Mesenteric fat pad (tissue), 1 donor: ENCODE measurements at places on chromosomes 13 and 19. TPM values are rescaled to one million over a fixed set of nuclear protein-coding genes. Genes with fewer than 3 reads are reported as not detected.

DNA sequence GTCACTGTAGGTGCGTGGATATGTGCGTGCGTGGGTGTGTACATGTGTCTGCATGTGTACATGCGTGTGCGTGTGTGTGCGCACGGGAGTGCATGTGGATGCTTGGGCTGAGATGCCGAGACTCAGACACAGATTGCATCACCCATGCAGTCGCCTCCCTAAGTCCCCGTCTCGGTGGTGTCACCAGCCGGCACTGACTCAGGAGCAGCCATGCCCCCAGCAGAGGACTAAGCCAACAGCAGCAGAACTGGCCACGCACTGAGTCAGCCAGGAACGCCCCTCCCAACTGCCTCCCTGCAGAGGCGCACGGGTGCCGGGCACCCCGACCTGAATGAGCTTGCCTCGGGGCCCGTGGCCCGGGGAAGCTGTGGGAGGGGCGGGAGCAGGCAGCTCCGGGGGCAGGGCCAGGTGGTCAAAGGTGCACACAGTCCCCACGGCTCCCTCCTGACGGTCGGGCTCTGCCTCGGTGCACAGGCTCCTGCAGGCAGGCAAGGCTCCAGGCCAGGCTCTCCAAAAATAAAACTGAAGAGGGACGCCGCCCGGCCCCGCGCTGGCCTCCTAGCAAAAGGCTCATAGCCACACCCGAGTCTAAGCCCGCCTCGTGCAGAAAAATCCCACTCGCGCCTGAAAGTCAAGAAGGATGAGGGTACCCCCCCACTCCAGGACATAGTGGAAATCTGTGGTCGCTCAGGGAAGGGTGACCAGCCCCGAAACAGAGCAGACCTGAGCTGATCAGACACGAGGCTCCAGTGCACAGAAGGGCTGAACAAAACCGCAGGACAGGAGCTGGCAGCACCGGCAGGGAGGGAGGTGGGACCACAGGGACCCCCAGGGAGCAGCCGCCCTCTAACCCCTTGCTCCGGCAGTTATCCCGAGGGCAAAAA, 49.2 kb downstream of the GADD45B start:
- DNase-seq = no peak

Gene ONECUT3
- not detected for total RNA-seq

Gene KIR2DL3
- total RNA-seq = not detected

DNA sequence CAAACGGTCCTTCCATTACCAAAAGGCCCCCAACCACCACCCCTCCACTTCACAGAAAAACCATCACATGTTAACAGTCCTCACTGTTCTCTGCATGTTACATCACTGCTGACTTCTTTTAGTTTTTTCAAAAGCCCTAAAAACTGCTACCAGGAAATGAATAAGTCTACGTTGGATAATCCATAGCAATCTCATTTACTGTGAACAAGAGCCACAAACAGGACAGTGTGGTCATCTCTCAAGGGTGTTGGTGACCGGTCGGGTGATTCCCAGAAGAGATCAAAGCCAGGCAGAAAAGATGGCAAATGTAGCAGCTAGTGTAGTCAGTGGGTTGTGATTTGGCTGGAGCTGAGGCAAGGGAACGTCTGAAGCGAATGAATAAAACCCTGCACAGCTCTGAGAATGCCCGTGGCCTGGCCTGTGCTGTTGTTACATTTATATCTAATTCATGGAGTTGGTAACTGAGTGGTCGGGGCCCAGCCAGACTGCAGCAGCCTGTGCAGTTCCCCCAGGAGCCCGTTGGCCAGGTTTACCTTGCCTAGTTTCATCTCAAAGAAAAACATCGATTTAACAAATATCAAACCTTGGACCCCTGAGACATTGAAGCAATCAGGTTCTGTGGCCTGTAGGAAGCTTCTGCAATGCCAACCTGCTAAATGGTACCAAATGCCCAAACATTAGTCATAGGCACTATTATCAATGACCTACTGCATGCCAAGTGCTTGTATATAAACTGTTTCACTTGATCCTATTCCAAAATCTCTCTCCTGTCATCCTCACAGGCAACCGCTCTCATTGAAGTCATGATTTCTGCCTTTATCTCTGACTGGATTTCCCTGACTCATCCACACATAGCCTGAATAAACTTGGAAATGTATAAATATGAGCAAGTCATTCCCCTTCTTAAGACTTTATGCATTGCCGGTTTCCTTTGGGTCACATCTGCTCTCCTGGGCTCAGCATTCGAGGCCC, 153.8 kb upstream of the SERP2 start:
- no peak for DNase-seq

DNA sequence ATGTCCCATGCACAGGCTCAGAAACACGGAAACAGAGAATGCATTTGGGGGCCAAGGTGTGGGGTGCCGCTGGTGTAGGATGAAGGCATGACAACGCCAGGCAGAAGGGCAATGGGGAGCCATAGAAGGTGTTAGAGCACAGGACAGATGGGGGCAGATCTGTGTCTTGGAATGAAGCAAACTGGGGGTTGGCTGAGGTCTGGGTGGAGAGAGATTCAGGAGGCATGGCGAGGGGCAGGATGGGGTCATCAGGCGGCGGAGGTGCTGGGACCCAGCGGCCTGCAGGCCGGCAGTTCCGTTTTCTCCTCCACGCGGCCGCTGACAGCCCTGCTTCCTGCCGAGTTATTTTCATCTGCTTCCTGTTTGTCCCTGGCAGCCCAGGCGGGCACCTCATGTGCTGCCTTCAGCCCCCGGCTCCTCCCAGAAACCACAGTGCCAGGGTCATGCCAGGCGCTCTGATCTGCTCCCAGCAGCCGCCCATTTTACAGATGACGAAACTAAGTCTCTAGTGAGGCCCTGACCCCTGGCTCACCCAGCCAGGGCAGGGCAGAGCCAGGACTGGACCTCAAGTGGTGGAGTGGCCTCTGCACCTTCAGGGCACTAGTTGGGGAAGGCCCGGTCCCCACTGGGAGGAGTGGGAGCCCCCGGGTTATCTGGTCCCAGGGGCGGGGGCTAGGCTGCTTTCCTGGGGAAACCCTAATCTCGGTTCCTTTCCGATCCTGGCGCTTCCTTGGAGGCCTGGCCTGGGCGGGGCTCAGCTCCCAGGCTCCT, 2.2 kb downstream of the ARHGAP45 start:
- DNase-seq = no peak

GRCh38 chr19:46784262-46785053, 3.9 kb downstream of the SLC1A5 start:
- DNase-seq = no peak

GRCh38 chr19:632579-633067, 714 bp downstream of the POLRMT start:
- no peak for DNase-seq

GRCh38 chr19:38265921-38266429, 1.6 kb downstream of the SPINT2 start:
- DNase-seq = no peak

DNA sequence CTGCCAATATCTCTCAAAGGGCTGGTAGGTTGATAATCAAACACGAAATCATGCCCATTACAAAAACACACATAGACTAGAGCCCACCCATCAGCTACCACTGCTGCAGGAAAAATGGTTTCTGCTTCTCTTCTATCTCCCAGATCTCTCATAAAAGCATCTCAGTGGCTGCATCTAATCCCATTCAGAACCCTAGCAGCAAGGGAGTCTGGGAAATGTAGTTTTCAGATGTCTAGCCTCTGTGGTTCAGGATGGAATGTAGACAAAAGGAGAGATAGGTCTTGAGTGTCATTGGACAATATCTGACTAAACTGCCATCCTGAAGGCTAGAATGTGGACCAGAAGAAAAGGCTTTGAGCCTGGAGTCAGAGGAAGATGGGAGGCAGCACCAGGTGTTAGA, 32.1 kb downstream of the RDH8 start:
- DNase-seq = no peak

GRCh38 chr13:20360835-20361412, 128.8 kb upstream of the GJB6 start:
- no peak for DNase-seq

GRCh38 chr13:101514695-101515275, 62.3 kb downstream of the ITGBL1 start:
- no peak for DNase-seq

Gene FREM2
- 0.61 TPM for total RNA-seq

DNA sequence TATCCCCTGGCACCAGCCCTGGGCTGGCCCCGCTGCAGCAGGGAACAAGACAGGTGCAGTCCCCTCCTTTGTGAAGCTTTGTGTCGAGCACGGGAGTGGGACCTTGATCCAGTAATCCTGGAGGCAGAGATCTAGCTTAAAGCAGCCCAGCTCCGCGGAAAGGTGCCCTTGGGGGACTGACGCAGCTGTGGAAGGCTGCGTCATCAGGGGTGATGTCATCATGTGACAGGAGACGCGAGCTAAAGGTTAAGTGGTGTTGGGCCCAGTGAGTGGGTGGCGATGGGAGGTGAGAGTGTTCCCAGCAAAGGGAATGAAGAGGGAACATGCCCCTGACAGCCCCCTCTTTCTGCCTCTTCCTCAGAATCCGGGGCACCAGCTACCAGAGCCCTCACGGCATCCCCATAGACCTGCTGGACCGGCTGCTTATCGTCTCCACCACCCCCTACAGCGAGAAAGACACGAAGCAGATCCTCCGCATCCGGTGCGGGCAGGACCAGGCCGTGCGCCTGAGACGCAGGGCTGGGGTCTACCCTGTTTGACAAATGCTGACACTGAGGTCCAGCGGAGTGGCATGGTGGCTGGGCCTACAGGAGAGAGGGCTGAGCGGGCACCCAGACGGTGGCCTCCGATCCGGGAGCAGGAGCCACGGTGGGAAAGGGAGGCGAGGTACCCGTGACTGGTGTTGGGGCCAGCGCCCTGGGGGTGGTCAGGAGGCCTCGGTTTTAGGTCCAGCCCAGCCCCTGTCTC, 2.6 kb downstream of the LHB start:
- DNase-seq = no peak

- no peak for DNase-seq
These were observed 17.0 kb downstream of the KANK2 start for GRCh38 chr19:11180346-11180745.

GRCh38 chr19:18171605-18172327, 1.8 kb upstream of the IFI30 start:
- no peak for DNase-seq

GRCh38 chr19:47142779-47143178, 12.1 kb downstream of the SAE1 start:
- DNase-seq = no peak

DNA sequence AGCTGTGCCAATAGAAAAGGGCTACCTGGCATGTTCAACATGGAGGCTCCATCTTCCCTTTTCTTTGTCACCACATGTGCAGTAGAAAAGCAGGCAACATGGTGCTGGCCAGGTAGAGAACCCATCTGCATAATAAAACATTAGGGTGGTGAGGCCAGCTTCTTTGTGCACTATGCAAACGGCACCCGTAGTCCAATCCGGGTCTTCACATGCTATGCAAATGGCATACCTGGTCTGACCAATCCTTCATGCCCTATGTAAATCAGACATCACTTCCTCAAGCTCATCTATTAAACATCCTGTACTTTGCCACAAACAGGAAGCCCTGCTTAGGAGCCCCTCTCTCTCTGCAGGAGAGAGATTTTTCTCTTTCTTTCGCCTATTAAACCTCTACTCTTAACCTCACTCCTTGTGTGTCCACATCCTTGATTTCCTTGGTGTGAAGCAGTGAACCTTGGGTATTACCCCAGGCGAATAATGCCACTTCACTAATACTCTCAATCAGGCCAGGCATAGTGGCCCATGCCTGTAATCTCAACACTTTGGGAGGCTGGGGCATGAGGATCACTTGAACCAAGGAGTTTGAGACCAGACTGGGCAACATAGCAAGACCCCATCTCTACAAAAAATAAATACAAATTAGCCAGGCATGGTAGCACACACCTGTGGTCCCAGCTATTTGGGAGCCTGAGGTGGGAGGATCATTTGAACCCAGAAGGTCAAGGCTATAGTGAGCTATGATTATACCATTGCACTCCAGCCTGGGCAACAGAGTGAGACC, 111.3 kb upstream of the MRI1 start:
- DNase-seq = no peak

Gene OR7C1
- not detected for total RNA-seq

Gene MRPL57
- total RNA-seq = 14.1 TPM

GRCh38 chr13:45718992-45719391, 16.9 kb downstream of the CBY2 start:
- no peak for DNase-seq

Gene KIR3DL1
- total RNA-seq = not detected

- no peak for DNase-seq
These were observed 1.2 kb downstream of the AKT1S1 start for GRCh38 chr19:49875857-49876421.

GRCh38 chr13:36888645-36889044, 31.4 kb downstream of the SMAD9 start:
- DNase-seq = no peak

Gene ETHE1
- total RNA-seq = 20.4 TPM

Gene IRF3
- total RNA-seq = 46.7 TPM
